ENCODE measurements at places on chromosomes 5 and 9. TPM values are rescaled to one million over a fixed set of nuclear protein-coding genes. Genes with fewer than 3 reads are reported as not detected.

GRCh38 chr5:76662521-76662920 lies 39.3 kb upstream of the F2RL2 start:
- no peak for DNase-seq

Gene FNBP1
- total RNA-seq: 67.9 TPM

DNA sequence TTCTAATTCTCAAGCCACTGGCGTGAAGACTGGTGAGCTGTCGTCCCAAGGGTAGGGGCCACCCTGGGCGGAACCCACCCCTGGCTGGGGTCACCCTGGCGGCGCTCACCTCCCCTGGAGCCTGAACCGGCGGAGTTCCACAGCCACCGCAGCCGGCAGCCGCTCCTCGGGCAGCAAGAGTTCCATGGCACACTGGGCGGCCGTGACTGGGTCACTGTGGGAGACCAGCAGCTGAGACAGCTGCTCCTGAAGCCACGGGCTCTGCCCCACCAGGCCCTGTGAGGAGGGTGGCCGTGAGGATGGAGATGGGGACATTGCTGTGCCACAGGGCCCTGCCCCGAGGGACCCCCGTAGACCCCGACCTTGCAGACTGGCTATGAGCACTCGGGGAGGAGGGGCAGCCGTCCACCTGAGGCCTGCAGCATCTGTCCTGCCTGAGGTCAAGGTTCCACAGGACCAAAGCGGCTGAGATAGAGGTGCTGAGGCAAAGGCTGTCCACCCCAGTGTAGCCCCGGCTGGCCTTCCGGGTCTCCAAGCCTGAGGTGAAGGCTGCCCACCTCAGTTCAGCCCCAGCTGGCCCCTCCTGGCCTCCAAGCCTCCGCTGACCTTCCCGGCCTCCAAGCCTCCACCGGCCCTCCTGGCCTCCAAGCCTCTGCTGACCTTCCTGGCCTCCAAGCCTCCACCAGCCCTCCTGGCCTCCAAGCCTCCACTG lies 50.6 kb upstream of the NRARP start:
- DNase-seq: no peak

DNA sequence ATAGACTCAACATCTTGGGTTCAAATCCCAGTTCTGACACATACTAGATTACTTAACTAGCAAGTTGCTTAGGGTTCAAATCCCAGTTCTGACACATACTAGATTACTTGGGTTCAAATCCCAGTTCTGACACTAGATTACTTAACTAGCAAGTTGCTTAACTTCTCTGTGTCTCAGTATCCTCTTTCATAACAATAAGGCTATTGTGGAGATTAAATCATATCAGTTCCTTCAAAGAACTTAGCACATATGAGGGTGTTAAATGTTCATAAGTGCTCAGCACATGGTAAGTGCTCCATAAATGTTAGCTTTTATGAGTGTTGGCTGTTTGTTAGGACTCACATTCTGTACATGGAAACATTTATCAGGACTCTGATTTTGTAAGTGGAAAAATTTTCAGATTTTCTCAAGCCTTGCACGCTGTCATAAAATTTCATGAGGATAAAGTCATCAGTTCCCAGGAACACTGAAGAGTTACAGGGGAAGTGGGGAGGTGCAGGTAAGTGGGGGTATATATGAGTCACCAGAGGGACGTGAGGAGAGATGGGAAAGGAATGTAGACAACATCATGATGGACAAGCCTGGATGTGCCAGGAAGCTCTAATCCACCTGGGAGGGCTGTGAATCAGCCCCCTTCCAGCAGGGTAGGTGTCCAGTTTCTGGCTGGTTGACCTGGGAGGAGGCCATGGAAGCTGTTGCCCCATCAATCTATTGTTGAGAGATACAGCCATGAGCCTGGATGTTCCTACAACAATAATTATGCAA lies 532.2 kb upstream of the WWC1 start:
- DNase-seq: no peak

Gene RASEF
- under 0.01 TPM for total RNA-seq

GRCh38 chr9:35882263-35882848 lies 12.2 kb upstream of the OR13J1 start:
- DNase-seq: peak; percentile 62

GRCh38 chr5:59104400-59105127 lies 521.7 kb downstream of the RAB3C start:
- DNase-seq: no peak

DNA sequence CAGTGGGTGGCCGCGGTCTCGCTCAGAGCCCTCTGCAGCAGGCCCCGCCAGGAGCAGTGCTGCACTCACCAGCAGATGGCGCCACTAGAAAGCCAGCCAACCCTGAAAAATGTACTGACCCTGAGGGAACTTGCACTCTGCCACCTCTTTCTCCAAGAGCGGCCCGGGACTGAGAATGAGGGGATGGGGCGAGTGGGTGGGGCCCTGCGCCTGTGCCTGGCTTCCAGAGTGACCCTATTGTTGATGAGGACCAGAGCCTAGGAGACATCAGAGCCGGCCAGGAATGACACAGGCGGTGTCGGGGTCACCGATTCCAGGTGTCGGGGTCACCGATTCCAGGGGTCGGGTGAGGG lies 2.9 kb upstream of the IL17B start:
- DNase-seq: peak; percentile 76

Gene DPP7
- total RNA-seq: 154 TPM

DNA sequence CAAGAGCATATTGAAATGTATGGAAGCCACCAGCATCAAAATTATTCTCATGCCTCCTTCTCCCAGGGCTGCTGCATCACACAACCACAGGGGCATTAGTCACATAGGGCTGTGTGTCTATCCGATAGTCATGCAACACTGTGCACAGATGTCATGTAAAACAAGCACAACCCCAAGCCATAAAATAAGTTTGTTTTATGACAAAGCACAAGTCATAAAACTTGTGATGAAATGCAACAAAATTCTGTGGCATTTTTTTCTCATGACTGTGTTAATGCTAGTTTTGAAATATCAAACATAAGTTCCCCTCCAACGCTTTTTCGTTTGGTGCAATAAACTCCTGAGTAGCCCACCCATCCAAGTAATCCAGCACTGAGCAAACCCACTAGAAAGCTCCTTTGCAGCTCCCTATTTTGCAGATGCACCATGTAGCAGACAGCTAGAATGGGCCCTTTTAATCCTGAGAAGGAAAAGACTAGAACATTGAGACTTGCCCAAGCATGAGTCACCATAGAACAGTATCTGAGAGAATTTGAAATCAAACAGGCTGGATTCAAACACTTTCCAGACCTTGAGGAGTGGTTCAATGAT lies 93.3 kb upstream of the ZNF366 start:
- DNase-seq: no peak

Gene CCNI2
- 0.27 TPM for total RNA-seq

DNA sequence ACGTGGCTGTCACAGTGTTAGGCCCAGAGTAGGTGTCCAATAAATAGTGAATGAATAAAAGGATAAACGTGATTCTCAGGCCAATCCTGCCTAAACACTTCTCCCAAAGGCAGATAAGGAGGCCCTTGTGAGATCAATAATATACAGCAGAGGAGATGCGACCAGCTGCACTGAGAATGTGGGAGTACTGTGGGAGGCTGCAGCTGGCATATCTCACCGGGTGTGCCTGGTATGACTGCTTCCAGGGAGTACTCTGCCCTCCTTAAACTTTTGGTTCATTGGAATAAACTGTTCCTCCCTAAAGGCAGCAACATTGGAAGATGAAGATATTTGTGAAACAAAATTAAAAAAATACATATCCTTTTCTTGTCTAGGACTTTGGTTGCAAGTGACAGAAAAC lies 57.1 kb upstream of the PTPN3 start:
- DNase-seq: no peak

Gene BRD3OS
- total RNA-seq: 14.3 TPM

Gene CARTPT
- total RNA-seq: not detected

GRCh38 chr5:172885597-172886340 lies 51.7 kb downstream of the ERGIC1 start:
- DNase-seq: no peak

- DNase-seq: no peak
Observed at GRCh38 chr5:31049461-31049860, 144.0 kb upstream of the CDH6 start.

DNA sequence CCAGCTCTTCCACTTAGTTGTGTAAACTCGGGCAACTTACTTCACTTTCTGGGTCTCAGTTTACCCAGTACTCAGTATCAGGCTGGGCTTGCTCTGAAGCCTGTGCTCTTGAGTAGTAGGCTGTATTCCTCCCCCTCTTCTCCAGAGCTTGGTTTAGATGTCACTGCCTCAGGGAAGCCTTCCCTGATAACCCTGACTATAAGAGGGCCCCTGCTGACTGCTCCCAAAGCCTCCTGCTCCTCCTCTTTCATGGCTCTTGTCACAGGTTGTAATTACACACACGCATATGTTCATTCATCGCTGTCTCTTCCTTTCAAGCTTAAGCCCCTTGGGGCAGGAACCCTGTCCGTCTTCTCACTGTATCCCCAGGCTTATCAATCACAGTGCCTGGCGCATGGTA lies 140.2 kb downstream of the RGS3 start:
- DNase-seq: no peak

DNA sequence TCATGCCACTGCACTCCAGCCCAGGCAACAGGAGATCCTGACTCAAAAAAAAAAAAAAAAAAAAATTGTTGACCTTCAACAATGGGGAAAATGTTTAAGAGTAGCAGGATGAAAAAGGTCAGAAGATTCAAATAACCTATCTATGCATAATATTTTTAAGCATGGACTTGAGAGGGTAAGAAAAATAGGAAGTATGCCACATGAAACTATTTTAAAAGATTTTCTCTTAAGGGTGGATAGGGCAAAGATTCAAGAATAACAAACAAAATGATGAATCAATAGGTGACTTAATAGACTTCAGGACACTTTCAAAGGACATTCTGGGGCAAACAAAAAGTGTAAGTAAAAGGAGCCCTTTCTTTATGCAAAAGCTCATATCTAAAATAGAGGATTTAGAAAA lies 3.2 kb downstream of the TEX48 start:
- no peak for DNase-seq

Gene PPP6C
- total RNA-seq: 16.4 TPM

DNA sequence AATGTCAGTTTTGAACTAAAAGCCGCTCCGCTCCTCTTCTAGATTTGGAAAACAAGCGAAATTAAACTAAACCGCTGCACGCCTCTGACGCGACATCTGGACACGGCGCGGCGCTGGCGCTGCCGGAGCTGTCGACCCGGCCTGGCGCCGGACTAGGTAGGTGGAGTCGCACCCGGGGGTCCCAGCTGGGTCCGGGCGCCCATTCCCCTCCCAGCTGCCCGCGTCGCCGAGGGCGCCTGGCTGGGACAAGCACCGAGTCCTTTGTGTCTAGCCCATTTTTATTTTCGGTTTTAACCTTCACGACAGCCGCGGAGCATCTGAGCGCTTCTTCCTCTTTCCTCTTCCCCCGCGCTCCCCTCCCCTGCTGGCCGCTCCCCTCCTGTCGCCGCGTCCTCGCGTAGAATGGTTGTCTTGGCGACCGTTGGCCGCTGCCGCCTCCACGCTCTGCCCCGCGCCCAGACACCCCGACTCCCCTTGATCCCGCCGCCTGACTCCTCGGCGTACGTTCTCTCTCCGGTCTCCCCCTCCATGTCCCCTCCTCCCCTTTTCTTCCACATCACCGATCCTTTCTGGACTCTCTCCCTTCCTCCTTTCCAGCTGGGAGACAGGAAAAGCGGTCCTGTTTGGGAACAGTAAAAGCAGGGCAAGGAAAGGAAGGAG lies 545 bp downstream of the CDKN2B-AS1 start:
- DNase-seq: peak; percentile 90

Gene RNF208
- total RNA-seq: 1.3 TPM

DNA sequence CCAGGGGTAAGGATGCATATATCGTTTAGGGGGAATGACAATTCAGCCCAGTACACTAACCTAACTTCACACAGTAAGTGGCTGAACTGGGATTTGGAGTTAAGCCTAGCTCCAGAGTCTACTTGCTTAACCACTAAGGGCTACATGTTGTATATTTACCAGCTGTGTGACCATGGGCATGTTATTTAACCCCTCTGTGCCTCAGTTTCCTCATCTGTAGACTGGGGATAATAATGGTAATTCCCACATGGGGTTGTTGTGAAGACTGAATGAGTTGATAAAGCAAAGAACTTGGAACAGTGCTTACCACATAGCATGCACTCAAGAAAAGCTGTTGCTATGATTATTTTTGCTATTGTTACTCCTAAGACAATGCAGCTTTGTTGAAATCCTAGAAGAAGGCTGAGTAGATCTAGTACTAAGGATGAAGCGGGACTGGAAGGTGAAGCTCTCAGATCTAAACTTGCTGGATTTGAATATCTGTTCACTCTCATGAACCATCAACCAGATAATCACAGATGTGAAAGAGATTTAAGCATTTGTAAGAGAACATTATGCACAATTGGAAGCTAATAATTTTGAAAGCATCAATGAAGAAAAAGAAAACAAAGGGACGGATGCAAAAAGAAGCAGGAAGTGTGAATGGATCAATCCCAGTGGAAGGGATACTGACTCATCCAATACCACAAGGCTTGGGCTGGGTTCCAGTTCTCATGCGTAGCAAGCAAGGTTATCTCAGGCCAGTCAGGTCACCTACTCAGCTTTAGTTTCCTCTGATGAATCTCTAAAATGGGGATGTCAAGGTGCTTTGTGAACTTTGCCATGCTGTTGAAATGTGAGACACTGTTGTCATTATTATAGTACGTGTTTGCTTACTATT lies 78.5 kb upstream of the TBC1D2 start:
- no peak for DNase-seq

- no peak for DNase-seq
Observed at GRCh38 chr9:116549061-116549664, 137.9 kb upstream of the TRIM32 start.

DNA sequence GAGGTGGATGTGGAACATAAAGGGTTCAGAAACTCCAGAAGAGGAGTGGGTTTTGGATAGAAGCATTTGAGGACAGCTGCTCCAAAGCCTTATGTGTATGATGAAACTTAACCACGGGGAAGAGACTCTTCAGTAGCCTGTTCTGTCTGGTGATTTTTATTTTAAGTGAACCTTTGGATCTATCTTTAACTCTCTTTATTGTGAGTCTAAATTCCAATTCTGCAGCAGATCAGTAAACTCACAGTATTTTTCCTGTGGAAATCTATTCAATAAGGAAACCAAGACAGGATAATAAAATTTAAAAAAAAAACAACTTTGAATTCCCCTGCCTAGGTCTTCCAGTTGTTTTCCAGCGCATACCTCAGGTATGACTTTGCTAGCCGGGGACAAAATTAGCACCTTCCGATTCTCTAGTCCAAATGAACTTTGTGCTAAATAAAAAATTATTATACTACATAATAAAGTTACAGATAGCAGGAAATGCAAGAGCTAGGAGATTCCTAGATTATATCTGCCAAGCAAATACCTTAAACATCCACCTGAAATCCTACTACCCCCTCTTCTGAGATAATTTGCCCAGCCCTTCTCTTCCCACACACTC lies 101.9 kb downstream of the NLN start:
- DNase-seq: no peak

- peak; percentile 62 for DNase-seq
Observed at GRCh38 chr5:150209099-150209635, 19.3 kb downstream of the SLC6A7 start.

GRCh38 chr5:15463231-15463980 lies 36.6 kb upstream of the FBXL7 start:
- no peak for DNase-seq

DNA sequence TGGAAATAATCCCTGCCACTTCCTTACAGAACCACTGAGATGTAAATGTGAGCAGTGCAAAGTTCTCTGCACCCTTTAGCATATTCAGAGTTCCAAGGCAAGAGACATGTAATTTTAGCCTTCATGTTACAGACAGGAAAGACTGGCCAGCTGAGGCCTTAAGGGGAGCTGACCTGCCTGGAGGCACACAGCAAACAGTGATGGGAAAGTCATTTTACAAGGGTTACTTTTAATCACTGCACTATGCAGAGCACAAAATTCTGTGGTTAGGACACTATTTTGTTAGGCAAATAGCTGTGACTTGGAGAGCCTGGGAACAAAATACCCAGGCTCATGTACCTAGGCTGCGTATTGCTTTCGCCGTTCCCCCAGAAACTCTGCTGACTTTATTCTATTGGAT lies 30.2 kb upstream of the TNIP1 start:
- no peak for DNase-seq

All from hematopoietic multipotent progenitor cell (in vitro differentiated cells).